LHCN-M2 (cell line): ENCODE measurements at places on chromosomes 7 and 10. TPM values are rescaled to one million over a fixed set of nuclear protein-coding genes. Genes with fewer than 3 reads are reported as not detected.

Gene TBXAS1
- total RNA-seq = 7.2 and 8.4 TPM in 2 replicates

Gene SP4
- total RNA-seq = 8.3 and 24.9 TPM in 2 replicates

Gene VWDE
- total RNA-seq = 0.11 and 0.51 TPM in 2 replicates

Gene NODAL
- not detected in 2 replicates for total RNA-seq

Gene GPER1
- total RNA-seq = 0.32 and 0.63 TPM in 2 replicates

Gene OR6B1
- total RNA-seq = not detected in 2 replicates

Gene NYAP1
- total RNA-seq = 0.13 and 0.23 TPM in 2 replicates

Gene HUS1
- 47.7 and 57.2 TPM in 2 replicates for total RNA-seq

Gene FAS
- total RNA-seq = 55.0 and 55.7 TPM in 2 replicates

Gene AGR3
- total RNA-seq = not detected in 2 replicates

Gene DPYSL4
- 21.9 and 22.4 TPM in 2 replicates for total RNA-seq

Gene SLC26A3
- not detected in 2 replicates for total RNA-seq

Gene EPHA1
- not detected in 2 replicates for total RNA-seq

Gene PNLIP
- 0.13 and 0.34 TPM in 2 replicates for total RNA-seq

Gene AKR1C8
- total RNA-seq = not detected in 2 replicates

Gene SDK1
- 7.2 and 8.3 TPM in 2 replicates for total RNA-seq

Gene FZD1
- 48.3 and 58.5 TPM in 2 replicates for total RNA-seq

Gene SLC39A12
- not detected in 2 replicates for total RNA-seq

Gene PLA2G12B
- not detected in 2 replicates for total RNA-seq

Gene DRGX
- not detected in 2 replicates for total RNA-seq

Gene LGI1
- not detected in 2 replicates for total RNA-seq

Gene HOXA3
- 4.6 and 4.7 TPM in 2 replicates for total RNA-seq

Gene IFIT1B
- total RNA-seq = not detected in 2 replicates

Gene SPDYE1
- not detected in 2 replicates for total RNA-seq

Gene VWC2
- total RNA-seq = not detected in 2 replicates

Gene TMEM184A
- total RNA-seq = 0.06 and 0.11 TPM in 2 replicates

Gene PRKCQ
- total RNA-seq = not detected in 2 replicates

Gene SUFU
- 4.0 and 4.3 TPM in 2 replicates for total RNA-seq

Gene ZNF248
- total RNA-seq = 5.4 and 6.1 TPM in 2 replicates
